ENCODE measurements at places on chromosomes 2 and 18.
A peak's percentile ranks its signal among the peaks of the same experiment; 100 is the strongest.

DNA sequence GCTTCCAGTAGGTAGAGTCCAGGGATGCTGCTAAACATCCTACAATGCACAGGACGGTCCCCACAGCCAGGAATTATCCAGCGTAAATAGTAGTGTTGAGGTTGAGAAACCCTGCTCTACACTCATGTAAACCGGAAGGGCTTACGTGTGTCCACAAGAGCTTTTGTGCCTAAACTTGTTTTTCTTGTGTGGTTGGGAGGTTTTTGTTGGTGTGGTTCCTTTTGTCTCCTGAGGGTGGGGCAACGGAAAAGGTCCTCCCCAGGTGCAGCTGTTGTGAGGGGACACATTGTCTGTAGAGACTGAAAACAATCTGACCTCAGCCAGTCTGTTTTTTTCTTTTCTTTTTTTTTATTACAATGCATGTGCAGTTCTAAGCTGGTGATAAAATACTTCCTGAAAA is 72.7 kb upstream of the MGAT5 start:
- DNase-seq, result no peak

GRCh38 chr18:68705119-68705518 is 9.8 kb downstream of the TMX3 start:
- DNase-seq, result no peak

DNA sequence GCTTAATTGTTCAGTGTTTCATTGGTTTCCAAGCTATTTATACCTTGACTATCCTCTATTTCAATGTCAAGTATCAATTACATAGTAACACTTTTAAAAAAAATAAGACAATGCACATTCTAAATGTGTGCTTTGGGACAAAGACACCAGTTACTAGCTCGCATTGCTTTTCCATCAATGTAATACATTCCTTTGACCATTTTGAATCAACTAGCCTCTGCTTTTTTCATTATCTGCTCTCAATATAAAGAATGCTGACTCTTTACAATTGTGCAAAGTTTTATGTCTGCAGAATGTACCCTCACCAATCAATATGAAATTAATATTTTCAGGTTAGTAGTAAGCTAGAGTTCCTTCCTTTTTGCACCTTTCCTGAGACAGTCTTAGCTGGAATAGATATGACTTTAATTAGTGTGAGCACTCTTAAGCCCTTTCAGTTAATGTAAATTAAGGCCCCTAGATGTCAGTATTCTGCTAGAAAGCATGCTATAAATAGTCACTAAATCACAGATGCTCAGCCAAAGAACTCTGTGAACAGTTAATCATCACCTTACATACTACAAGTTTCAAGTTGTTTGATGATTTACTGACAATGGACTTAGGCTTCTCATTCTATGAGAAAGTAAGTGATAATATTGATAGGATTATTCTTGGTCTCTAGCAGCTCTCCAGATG is 413.6 kb downstream of the PTH2R start:
- peak; percentile 8 for DNase-seq

DNA sequence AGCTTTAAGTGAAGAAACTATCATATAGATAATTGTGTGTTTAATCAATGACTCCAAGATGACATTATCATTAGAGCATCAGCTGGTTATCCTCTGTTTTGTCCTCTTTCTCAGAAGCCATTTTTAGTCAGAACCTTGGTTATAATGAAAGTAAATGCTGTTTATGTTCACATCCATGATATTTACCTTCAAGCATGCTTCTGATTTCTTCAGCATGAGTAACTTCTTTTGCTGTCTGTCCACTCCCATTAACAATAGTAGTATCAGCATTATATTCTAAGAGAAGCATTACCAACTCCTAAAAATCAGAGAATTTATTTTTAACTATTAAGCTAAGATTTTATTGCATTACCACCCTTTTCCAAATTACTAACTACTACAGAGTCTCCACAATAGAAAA is 56.3 kb downstream of the OSBPL1A start:
- no peak for DNase-seq

Measured in NCI-H187 treated with DMSO at 0.1 percent for 48 hours (cell line).